Upper lobe of left lung (tissue), 6 donors: ENCODE measurements at places on chromosomes 1 and 21.

DNA sequence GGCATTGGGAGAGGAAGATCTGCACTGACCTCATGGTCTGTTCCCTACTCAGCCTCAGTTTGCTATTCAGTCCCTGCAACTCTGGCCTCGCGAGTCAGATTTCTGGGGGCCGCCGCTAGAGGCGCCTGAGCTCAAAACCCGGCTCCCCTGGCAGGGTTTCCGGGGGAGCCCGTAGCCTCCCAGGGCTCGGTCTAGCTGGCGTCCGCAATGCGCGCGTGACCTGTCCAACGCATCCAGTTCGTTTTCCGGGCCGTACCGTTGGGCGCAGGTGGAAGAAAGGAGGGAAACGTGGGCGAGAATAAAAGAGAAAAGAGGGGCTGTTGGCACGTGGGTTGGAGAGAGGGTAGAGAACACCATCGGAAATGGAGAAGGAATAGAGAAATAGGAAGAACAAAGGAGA is at the start of gene ADAM30:
TSS of gene ADAM30 (minus strand) at position 213 of the 400 bp plus-strand sequence. CDS start at position 34, 179 bp downstream.
- no peak within 1 kb of the TSS for H3K27ac ChIP-seq
- no peak for DNase-seq
- H3K36me3 ChIP-seq = no peaks in the 10 kb centered on the region
- no peak within 1 kb of the TSS for H3K4me3 ChIP-seq

DNA sequence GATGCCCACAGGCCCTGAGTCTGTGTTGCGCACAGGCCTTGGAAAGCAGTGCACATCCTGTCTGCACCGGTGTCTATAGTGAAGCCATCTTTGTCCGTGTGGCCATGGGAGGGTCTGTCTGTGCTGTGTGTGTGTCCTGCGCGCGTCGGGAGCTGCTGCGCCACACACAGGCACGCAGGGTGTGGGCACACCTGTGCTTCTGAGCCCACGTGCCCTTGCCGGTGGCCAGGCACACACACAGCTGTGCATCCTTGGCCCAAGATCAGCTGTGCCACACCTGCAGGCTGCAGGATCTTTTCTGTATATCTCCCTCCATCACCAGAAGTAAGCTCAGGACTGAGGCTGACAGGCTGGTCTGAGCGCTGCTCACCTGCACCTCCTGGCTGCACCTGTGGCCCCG is 3.2 kb upstream of the SAMD11 start:
- H3K27ac ChIP-seq = no peak overlapping the region
- DNase-seq = peak; percentile 56
- H3K4me3 ChIP-seq = no peak overlapping the region
- H3K4me1 ChIP-seq = peaks cover 42% of the 10 kb centered on the region
- H3K27me3 ChIP-seq = peaks cover 41% of the 10 kb centered on the region
- no peaks in the 10 kb centered on the region for H3K36me3 ChIP-seq

DNA sequence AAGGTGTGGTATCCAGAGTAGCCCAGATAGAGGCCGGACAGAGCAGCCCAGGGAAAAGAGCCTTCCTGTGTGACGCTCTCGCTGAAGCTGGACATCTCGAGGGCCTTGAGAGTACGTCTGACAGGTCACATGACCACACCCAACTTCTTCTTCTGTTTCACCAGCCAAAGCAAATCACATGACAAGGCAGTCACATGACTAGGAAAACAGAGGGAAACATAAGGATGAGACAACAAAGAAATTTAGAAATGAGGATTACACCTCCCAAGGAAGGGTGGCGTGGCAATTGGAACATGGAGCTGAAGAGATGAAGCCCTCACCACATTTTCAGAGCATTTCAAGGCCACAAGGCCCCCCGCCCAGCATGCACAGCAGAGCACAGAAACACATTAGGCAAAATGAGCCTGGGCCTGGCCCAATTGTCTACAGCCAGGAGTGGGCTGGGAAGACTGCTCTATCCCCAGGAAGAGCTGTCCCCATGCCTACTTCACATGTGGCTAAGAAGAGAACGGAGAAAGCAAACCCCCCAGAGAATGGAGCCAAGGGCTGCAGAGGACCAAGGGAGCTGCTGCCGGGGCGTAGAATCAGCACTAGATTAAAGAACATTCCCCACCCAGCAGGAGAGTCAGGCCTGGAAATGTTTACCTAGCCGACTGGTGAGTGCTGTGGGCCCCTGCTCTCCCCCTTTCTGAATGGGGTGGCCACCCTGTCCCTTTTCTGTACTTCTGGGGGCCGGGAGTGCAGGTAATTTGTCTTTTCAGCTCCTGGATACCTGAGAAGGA is 305.1 kb downstream of the NPHP4 start:
- H3K36me3 ChIP-seq = no peaks in the 10 kb centered on the region
- H3K4me1 ChIP-seq = no peaks in the 10 kb centered on the region
- H3K27ac ChIP-seq = no peak overlapping the region

DNA sequence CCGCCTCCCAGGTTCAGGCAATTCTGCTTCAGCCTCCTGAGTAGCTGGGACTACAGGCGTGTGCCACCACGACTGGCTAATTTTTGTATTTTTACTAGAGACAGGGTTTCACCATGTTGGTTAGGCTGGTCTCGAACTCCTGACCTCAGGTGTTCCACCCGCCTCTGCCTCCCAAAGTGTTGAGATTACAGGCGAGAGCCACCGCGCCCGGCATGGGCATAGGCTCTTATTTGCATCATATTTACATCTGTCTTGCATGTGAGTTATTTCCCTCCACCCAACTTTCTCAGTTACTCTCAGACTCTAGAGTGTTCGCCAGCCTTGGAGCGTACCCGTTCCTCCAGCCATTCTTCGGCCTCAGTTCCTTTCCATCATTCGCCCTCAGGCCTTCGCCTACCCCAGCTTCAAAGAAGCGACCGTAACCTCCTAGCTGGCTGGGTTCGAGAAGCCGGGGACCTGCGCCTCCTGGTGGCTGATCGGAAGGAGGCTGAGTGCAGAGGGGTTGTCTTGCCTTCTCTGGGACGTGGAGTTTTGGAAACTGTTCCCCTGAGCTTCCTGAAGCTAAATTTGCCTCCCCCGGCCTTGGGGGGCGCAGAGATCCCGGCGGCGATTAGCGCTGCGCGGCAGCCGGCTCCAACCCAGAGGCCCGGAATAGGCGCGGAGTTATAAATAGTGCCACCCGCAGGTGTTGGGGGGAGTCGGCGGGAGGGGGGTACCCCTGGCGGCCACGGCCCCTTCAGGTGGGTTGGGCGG is 3.6 kb upstream of the ZBTB7B start:
- peaks cover 24% of the 10 kb centered on the region for H3K4me1 ChIP-seq
- DNase-seq = peak; percentile 86
- H3K4me3 ChIP-seq = peak overlapping the region; percentile 94
- H3K36me3 ChIP-seq = no peaks in the 10 kb centered on the region
- peak overlapping the region; percentile 100 for H3K27ac ChIP-seq
- H3K27me3 ChIP-seq = no peaks in the 10 kb centered on the region

DNA sequence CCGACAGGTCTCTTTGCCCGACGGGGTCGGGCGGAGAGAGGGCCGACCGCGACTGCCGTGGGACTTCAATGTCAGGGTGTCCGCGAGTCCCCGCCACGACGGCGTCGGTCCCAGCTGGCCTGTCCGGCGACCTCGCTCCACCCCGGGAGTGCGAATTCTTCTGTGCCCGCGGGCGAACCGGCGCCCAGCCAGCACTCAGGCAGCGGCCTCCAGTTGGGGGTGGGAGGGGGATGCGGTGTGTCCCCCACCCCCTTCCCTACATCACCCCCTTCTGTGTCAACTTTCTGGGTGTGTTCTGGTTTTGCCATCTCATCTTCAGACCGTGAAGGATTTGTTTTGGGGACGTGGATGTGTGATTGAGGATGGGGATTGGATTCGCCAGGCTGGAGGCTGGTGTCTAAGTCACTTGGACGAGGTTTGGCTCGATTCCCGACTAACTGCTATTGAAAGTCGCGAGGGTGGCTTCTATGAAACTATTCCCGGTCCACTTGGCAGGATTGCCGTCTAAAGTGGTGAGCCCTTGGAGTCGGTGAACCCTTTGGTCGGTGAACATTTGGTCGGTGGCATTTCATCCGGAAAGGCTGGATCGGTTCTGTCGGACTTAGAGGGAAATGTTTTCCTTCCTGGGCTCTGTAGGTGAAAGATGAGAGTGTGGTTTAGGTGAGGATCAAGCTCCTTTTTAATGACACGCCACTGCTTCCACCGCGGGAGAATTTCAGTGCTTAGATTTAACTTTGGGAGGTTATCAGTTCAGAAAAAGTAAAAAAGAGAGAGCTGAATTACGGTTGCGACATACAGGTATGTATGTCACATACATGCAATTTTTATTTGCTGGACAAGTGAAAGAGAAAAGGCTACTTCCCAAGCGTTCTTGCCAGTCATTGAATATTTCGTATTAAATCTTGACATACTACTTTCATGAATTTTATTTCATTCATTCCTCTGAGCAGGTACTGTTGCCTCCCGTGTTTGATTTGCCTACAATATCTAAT is 771 bp downstream of the ABCD3 start:
- peak overlapping the region; percentile 90 for H3K27ac ChIP-seq
- H3K36me3 ChIP-seq = no peaks in the 10 kb centered on the region
- no peak for DNase-seq

- DNase-seq = no peak
- H3K4me1 ChIP-seq = no peaks in the 10 kb centered on the region
- H3K4me3 ChIP-seq = no peak overlapping the region
- no peak overlapping the region for H3K27ac ChIP-seq
These were observed 14.1 kb upstream of the FAM43B start for GRCh38 chr1:20538227-20538626.

DNA sequence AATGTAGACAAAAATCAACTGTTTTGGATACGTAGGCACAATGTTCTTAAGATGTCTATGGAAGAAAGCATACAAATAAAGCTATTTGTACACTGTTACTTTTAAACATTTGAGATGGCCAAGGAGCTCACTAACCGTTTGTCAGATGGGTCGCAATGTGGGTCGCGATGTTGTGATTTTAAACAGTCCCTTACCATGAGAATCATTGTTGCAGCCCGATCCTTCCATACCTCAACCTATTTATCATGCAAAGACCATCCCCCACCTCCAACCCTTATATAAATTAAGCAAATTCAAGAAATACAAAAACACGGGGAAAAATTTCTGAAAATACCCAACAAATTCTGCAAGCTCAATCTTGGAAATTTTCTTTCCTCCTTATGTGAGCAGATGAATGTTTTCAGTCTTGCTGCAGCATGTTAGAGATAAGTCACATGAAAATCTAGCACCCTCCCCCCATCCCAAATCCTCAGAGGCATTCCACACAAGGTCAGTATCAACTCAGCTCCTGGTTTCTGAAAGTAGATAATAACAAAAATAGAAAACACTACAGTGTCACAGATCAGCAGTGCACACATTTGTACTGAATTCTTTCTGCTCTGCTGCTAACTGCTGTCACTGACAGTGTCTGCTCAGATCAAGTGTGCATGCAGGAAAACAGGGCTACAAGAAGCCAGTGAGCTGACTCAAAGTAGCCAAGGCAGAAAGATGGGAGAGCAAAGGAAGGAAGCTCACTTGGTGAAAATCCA is 92.9 kb upstream of the TTC39A start:
- H3K27ac ChIP-seq = no peak overlapping the region
- no peak for DNase-seq
- H3K36me3 ChIP-seq = no peaks in the 10 kb centered on the region
- peaks cover 10% of the 10 kb centered on the region for H3K4me1 ChIP-seq

GRCh38 chr1:17251701-17252376 is 2.9 kb downstream of the PADI3 start:
- no peak for DNase-seq
- H3K36me3 ChIP-seq = no peaks in the 10 kb centered on the region
- H3K4me1 ChIP-seq = no peaks in the 10 kb centered on the region
- no peak overlapping the region for H3K4me3 ChIP-seq
- no peaks in the 10 kb centered on the region for H3K27me3 ChIP-seq
- no peak overlapping the region for H3K27ac ChIP-seq

GRCh38 chr1:30379684-30380624 is 343.4 kb downstream of the MATN1 start:
- no peaks in the 10 kb centered on the region for H3K27me3 ChIP-seq
- no peak overlapping the region for H3K27ac ChIP-seq
- H3K4me3 ChIP-seq = no peak overlapping the region
- H3K36me3 ChIP-seq = no peaks in the 10 kb centered on the region
- peaks cover 3% of the 10 kb centered on the region for H3K4me1 ChIP-seq

DNA sequence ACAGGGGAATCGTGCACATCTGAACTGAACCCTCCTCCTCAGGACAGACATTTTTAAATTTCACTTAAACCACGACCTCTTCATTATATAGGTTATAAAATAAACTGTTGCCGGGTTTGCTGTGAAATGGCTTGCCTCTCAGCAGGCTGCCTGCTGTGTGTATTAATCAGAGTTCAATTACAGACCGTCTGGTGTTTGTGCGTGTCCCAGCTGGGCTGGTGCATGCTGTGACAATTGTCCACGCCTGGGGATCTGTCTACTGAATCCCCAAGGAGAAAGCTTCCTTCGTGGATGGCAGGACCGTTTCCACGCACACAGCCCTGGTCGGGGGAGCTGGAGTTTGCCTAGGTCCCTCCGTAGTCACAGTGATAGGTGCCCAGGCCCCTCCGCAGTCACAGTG is 13.4 kb upstream of the AGPAT3 start:
- no peak for DNase-seq
- H3K4me3 ChIP-seq = no peak overlapping the region
- no peak overlapping the region for H3K27ac ChIP-seq
- no peaks in the 10 kb centered on the region for H3K36me3 ChIP-seq

GRCh38 chr1:165241321-165241720 is 115.2 kb downstream of the LMX1A start:
- H3K4me1 ChIP-seq = no peaks in the 10 kb centered on the region
- H3K36me3 ChIP-seq = no peaks in the 10 kb centered on the region
- no peak overlapping the region for H3K4me3 ChIP-seq
- H3K27ac ChIP-seq = no peak overlapping the region
- DNase-seq = no peak
- H3K27me3 ChIP-seq = no peaks in the 10 kb centered on the region

GRCh38 chr1:203122159-203122558 is 5.4 kb upstream of the ADORA1 start:
- DNase-seq = no peak
- no peaks in the 10 kb centered on the region for H3K36me3 ChIP-seq
- H3K27ac ChIP-seq = no peak overlapping the region

DNA sequence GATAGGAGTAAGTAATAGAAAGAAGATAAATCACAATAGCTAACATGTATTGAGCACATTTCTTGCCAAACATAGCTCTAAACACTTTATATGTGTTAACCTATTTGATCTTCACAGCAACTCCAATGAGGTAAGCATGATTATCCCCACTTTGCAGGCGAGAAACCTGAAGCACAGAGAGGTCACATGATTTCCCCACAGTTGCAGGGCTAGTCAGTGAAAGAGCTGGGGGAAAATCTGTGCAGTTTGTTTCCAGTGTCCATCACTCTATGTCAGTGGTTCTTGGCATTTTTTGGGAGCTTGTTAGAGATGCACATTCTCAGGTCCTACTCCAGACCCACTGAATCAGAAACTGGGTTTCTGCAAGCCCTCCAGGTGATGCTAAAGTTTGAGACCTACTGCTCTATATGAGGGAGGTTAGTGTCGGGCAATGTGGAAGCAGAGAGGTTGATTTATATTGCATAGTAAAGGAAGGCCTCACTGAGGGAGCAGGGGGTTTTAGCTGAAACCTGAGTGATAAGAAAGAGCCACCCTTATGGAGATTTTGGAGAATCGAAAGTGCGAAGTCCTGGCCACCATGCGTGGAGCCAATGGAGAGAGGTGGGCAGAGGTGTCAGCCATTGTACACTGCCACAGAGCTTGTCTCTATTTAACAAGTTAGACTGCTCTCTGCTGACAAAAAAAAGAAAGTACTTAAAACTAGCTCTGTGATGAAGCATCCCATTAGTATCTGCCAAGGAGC is 20.9 kb downstream of the MCOLN3 start:
- no peaks in the 10 kb centered on the region for H3K36me3 ChIP-seq
- H3K4me3 ChIP-seq = no peak overlapping the region
- no peaks in the 10 kb centered on the region for H3K4me1 ChIP-seq

GRCh38 chr1:57518496-57518895 is 94.6 kb upstream of the DAB1 start:
- H3K27ac ChIP-seq = no peak overlapping the region
- no peak for DNase-seq
- H3K4me3 ChIP-seq = no peak overlapping the region
- H3K27me3 ChIP-seq = no peaks in the 10 kb centered on the region
- no peaks in the 10 kb centered on the region for H3K4me1 ChIP-seq
